Activated CD8-positive, alpha-beta memory T cell treated with anti-CD3 and anti-CD28 coated beads for 24 hours (primary cell): ENCODE measurements at places on chromosomes 12 and 14.

- no peak for DNase-seq
Measured at GRCh38 chr12:59055204-59055860, 135.0 kb upstream of the LRIG3 start.

- no peak for DNase-seq
Measured at GRCh38 chr12:91056488-91056887, 1.3 kb downstream of the KERA start.

- no peak for DNase-seq
Measured at GRCh38 chr12:50723865-50724264, 40.0 kb upstream of the ATF1 start.

DNA sequence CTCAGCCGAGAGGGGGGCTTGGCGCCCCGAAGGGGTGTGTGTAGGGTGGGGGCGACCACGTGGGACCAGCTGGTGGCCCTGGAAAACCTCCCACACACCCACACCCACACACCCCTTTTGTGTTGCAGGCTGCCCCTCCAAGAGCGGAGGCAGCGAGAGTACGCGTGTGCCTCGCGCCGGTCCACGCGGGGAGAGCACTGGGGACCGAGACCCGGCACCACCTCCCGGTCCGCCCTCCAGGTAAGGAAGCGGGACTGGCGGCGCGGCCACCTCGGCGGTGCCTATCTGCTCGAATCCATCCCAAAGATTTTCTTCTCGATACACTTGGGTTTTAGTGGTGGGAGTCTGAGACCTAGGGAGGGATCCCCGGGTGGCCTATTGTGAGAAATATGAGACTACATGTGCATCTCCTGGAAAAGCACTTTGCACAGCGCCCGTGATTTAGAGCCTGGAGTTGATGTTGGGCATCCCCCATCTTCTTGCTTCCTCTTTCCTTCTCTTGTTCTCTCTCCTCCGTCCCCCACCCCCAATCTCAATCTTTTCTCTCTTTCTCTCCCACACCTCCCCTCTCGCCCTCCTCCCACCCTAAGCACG, 393 bp downstream of the SYT1 start:
- no peak for DNase-seq

DNA sequence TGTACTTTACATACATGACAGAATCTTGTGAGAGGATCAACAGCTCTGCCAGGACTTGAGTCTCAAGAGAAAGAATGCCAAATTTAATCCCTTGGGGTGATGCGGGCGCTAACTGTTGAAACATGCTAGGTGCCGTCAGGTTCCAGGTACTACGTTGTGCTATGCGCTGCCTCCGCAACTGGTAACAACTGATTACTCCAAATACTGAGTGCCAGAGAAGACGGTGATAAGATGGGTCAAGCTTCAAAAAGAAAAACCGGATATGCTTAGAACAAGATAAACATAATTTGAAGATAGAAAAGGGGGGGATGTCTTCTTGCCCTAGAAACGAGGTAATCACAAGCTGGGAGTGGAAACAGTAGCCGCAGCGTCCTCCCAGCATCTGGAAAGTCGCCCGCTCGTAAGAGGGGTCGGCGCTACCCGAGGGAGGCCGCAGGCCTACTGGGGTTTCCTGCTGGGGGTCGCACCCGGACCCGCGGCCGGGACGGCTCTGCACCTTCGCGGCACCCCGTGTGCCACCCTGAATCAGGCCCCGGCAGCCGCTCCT, 678 bp downstream of the ZBTB25 start:
- DNase-seq, result no peak
